ENCODE measurements at places on chromosomes 13 and 19. TPM values are rescaled to one million over a fixed set of nuclear protein-coding genes. Genes with fewer than 3 reads are reported as not detected.

Gene SULT2A1
- total RNA-seq: not detected

Gene DCUN1D2
- total RNA-seq: 24.6 TPM

Gene MAG
- 0.83 TPM for total RNA-seq

Gene DOHH
- total RNA-seq: 12.3 TPM

Gene PLPP2
- total RNA-seq: 2.1 TPM

Data from activated T-cell treated with anti-CD3 and anti-CD28 coated beads, Interleukin-2, amount 50 U/mL, for 72 hours (primary cell).